Breast epithelium (tissue), 4 donors: ENCODE measurements at places on chromosomes 3 and 15.

DNA sequence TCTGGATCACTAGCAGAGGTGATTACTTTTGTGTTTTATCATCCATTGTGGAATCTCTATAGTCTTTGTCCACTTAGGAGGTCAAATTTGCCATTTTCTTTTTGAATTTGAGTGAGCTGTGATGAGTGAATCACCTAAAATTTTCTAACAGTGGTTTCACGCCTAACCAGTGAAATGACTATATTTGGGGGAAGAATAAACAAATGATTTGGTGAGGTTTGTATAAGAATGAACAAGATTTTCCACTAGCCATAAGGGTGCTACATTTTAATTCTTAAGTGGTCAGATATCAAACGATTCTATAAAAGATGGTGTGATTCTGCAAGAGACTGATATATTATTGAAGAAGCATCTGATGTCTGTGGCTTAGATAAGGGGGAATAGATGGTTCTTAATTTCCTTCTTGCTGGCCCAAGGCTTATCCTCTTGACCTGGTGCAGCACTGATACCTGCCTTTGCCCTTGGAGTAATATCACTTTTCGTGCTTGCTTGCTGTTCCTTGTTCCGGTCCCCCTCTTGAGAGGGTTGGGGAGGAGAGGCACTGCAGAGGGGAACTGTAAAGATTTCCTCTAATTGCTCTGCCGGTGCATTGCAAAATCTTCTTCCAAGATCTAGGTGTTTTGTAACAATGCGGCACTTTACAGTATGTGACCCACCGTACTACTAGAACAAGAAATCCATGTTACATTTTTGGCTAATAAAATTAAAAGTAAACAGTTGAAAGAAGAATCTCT is 14.5 kb downstream of the C3orf20 start:
- DNase-seq = no peak

DNA sequence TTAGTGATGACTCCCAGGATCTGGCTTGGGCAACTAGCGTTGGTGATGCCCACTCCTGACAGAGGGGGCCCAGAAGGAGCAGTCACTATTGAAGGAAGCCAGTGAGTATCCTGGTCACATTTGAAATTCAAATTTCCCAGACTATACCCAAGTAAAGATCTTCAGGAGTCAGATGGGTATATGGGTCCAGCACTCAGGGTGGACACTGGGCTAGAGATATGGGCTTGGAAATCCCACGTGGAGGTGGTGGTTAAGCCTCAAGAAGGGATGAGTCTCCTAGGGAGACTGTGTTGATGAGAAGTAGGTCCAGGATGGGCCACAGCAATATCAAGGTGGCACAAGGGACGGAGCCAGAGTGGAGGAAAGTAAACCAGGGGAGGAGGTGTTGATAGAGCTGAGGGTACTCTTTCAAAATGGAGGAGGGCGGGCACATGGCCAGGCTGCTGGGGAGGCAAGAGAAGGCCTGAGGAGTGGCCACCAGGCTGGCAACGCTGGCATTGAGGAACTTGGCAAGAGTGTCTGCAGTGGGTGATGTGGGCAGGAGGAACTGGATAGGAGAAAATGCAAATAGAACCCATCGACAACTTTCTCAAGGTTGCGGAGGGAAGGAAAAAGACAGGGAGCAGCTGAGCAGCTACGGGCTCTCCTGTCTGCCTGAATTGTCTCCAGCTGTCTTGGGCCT is 3.7 kb upstream of the SLCO2A1 start:
- DNase-seq = no peak

GRCh38 chr3:111521891-111522290 is 20.1 kb upstream of the CD96 start:
- no peak for DNase-seq

DNA sequence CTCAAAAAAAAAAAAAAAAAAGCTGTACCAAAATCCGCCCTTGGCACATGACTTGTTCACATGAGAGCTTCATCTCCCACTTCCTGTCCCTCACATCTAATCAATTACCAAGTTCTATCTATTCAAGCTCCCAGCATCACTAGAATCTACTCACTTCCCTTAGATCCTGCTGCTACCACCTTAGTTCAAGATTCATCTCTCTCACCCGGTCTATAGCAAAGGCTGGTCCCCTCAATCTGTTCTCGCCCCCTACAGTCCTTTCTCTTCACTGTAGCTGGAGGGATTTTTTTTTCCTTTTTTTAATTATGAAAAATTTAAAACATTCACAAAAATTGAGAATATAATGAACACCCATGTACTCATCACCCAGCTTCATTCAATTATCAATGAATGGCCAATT is 16.7 kb upstream of the GPR160 start:
- DNase-seq = no peak

- no peak for DNase-seq
These were observed 114.9 kb downstream of the IQCH start for GRCh38 chr15:67369359-67369998.

- DNase-seq = no peak
These were observed 2.6 kb upstream of the AGBL1 start for GRCh38 chr15:86077070-86077469.

DNA sequence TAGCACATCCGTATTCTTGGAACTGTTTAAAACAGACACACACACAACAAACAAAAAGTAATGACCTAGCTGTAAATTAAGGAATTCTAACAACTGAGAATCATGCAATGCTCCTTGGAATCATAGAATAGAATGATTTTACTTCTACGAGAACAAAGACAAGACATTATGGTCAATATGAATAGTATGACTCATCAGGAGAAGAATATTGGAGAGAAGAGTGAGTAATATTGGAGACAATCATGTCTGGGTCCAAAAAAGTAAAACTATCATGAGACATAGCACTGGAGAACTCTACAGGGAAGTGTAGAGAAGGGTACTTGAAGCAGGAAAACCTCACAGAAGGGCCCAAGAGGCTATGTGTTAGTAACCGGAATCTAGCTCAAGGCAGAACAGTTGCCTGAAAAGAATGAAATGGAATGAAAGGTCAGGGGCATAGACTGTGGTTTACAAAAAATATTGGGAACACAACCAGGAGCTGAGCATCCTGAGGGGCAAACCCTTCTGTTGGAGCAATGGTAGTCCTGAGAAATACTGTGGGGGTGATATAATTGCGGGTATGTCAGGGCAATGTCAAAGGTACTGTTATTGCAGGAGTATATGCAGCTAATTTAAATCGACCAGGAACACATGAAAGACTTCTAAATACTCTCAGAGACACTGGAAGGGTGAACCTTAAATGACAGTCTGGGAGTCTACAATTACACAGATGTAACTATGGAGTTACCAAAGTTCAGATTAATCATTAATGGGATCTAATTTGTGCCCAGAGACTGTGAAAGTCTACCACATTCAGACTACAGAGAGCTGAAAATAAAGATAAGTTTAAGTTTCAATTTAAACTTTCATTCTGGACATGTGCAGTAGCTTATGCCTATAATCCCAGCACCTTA is 201.2 kb downstream of the BCHE start:
- no peak for DNase-seq

GRCh38 chr3:156416846-156417558 is 137.9 kb downstream of the SSR3 start:
- DNase-seq = no peak

GRCh38 chr3:58998476-58999117 is 51.2 kb downstream of the CFAP20DC start:
- no peak for DNase-seq

GRCh38 chr15:67824197-67824968 is 926 bp upstream of the SKOR1 start:
- peak; percentile 27 for DNase-seq

DNA sequence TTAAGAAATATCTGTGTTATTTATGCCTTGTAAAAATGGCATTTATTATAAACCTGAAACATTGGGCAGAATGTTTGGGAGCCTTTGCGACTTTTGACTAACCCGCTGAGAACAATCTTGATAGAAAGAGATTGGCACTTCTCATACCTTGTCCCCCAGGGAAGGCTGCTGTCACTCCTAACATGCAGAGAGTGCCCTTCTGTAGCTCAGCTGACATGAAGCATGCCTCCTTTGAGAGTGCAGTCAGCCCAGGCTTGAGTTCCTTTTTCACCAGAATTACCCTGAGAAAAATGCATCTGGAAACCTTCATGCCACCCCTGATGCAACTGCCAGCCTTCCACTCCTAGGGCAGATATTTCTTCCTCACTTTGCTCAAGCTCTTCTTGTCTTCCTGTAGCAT is 569.2 kb upstream of the ARPP21 start:
- no peak for DNase-seq

GRCh38 chr3:34399401-34399800 is 601.0 kb downstream of the PDCD6IP start:
- no peak for DNase-seq

GRCh38 chr15:25243800-25244097 is 195.1 kb downstream of the UBE3A start:
- DNase-seq = peak; percentile 19

DNA sequence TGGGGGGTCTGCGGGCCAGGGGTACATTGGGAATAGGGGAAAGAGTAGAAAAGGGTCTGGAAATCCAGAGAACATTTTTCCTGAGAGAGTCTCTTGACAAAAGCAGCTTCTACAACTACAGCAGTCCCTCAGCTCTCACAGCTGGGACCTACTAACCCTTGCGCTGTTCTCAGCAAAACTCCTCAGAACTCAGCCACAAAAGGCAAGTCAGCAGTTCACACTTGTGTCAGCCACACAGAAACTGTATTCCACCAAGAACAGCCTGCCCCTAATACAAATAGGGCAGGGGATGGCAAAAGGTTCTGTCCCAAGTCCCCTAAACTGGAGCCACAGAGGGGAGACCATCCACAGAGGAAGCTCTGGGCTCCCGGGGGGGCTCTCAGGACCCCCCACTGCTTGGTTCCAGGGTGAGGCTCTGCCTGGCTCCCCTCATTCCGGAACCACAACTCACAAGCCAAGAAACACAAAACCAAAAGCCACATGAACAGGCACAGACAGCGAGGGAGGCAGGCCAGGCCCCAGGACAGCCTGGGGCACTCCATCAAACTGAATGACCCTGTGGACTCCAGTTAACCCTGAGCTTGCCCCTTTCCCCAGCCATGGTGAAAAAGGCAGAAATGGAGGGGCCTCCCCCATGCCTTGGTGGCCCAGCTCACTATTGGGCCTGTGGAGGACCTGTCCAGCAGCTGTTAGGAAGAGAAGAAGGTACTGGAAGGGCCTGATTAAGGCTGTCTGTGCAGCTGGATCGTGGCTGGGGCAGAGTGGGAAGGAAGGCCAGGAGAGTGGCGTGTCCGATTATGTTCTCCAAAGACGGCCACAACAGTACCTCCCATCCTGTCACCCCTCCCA is 162.0 kb downstream of the CHSY1 start:
- no peak for DNase-seq

- no peak for DNase-seq
These were observed 730 bp upstream of the ZNF710 start for GRCh38 chr15:90000186-90001001.

DNA sequence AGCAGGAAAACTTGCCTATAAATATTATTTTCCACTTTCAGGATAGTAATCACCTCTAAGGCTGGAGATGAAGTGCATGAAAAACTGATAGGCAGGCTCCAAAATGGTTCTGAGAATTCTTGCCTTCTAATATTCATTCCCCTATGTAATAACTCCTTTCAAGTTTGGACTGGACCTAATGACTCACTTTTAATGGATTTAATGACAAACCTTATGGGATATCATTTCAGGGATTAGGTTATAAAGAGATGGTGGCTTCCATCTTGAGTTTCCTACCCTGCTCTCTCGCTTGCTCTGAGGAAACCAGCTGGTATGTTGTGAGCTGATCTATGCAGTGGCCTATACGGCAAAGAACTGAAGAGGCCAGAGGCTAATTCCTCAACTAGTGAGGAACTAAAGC is 192.0 kb downstream of the BCHE start:
- no peak for DNase-seq

GRCh38 chr3:52930748-52931147 is 33.4 kb upstream of the STIMATE start:
- no peak for DNase-seq

GRCh38 chr3:176106380-176106779 is 1090.9 kb downstream of the TBL1XR1 start:
- no peak for DNase-seq

- no peak for DNase-seq
These were observed 259.0 kb downstream of the MECOM start for GRCh38 chr3:169404520-169404890.

GRCh38 chr15:51371266-51371665 is 29.8 kb downstream of the GLDN start:
- no peak for DNase-seq

DNA sequence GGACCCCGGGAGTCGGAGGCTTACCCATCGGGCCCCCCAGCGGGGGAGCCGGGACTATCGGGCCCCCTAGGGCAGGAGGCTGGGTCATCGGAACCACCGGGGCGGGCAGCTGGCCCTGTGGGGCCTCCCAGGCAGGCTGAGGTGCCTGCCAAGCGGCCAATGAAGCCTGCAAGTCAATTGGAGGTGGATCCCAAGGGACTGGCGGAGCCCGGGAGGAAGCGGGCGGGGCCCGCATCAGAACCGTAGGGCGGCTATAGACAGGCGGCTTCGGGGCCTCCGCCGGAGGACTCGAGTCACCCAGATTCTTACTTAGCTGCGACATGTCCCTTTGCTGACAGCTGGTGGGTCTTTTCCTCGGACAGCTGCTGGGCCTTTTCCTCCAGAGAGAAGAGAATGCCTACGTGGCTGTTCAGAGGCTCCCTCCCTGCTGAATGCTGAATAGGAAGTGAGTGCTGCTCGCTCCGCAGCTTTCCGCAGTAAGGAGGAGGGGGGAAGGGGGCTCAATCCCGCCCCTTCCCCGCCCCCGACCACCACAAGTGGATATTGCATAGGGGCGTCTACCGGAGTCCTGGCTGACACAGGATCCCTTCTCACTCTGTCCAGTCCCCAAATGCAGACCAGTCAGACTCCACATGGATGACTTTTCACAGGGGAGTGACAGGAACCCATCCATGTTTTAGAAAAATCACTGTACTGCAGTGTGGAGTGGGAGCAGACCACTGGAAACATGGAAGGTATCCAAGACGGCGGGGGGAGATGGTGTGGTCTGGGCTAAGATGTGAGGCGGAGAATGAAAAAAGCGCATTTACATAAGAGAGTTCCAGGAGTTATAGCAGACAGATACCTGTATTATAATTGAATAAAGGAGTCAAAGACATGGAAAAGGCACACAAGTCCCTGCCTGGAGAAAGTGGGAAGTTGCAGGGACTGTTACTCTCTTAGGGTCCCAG is at the start of gene MAGEL2:
Gene MAGEL2 (minus strand): TSS at position 447 of the 950 bp plus-strand sequence. CDS start 125 bp downstream, at position 322.
- no peak for DNase-seq

DNA sequence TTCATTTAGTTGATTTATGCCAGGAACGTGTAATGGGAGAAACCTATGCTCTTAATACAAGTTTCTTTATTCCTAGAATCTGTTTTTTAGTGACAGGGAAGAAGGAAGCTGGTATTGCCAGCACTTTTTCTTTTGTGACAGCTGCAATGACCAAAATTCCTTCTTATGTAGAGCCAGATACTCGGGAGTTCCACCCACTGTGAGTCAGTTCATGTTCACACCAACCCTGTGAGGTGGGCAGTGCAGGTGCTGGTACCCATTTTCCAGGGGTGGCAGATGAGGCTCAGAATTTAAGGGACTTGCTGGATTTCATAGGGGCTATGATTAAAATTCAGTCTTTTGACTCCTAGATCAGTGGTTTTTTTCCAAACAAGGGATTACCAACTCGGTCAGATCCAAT is 34.7 kb downstream of the OXNAD1 start:
- no peak for DNase-seq
